Activated T-cell treated with anti-CD3 and anti-CD28 coated beads for 1 hour (primary cell): ENCODE measurements at places on chromosomes 16 and 17.
A peak's percentile ranks its signal among the peaks of the same experiment; 100 is the strongest.

GRCh38 chr16:88936556-88937205 is 40.3 kb downstream of the CBFA2T3 start:
- no peak for DNase-seq

GRCh38 chr16:87864331-87864989 is 4.8 kb downstream of the SLC7A5 start:
- DNase-seq: no peak

GRCh38 chr17:59406808-59407381 is 75.4 kb downstream of the YPEL2 start:
- DNase-seq: no peak

DNA sequence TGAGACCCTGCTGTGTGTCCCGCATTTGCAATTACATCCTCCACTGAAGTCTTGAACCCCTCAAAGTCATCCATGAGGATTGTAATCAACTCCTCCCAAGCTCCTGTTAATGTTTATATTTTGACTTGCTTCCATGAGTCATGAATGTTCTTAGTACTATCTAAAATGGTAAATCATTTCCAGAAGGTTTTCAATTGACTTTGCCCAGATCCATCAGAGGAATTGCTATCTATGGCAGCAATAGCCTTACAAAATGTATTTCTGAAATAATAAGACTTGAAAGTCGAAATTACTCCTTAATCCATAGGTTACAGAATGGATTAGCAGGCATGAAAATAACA is 2.5 kb upstream of the C16orf87 start:
- no peak for DNase-seq

GRCh38 chr17:39738568-39738901 is 797 bp downstream of the GRB7 start:
- DNase-seq: peak; percentile 23

DNA sequence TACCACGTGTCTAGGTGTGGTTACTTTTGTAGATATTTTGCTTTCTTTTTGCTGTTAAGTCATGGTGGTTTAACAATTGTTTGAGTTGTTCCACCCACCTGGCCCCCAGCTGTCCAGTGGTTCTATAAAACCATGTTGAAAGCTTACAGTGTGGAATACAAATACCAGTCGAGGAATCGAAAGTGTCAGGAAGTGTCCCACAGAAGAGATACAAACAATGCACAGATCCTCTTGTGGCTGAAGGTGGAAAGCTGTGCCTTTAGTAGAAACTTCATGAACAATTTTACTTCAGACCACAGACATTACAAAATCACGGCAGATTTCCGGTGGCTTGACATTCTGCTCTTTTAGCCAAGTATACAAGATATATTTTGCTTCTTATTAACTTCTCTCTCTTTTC is 782.4 kb upstream of the SOX9 start:
- no peak for DNase-seq

GRCh38 chr16:101586-101985 is 23.6 kb downstream of the MPG start:
- DNase-seq: no peak

DNA sequence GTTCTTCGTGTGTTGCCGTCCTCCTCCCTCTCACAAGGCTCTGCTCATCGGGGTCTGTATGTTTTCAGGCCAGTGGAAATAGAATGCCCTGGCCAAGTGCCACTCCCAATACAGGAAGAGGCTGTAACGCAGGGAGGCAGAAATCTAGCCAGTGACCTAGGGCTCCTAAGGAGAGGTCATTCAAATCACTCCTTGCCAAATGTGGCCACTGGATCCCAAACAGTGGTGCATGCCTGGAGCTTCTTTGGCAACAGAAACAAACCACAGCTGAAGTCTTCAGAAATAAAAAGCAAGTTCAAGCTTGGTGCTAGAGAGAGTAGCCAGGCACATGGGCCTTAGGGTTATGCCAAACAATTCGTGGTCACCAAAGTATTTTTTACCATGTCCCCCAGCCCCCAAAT is 66.1 kb downstream of the SMG6 start:
- no peak for DNase-seq

DNA sequence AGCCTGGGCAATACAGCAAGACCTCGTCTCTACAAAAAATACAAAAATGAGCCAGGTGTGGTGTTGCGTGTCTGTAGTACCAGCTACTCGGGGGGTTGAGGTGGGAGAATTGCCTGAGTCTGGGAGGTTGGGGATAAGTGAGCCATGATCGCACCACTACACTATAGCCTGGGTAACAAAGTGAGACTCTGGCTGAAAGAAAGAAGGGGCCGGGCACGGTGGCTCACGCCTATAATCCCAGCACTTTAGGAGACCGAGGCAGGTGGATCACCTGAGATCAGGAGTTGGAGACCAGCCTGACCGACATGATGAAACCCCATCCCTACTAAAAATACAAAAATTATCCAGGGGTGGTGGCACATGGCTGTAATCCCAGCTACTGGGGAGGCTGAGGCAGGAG is 10.5 kb upstream of the GRB2 start:
- DNase-seq: no peak

DNA sequence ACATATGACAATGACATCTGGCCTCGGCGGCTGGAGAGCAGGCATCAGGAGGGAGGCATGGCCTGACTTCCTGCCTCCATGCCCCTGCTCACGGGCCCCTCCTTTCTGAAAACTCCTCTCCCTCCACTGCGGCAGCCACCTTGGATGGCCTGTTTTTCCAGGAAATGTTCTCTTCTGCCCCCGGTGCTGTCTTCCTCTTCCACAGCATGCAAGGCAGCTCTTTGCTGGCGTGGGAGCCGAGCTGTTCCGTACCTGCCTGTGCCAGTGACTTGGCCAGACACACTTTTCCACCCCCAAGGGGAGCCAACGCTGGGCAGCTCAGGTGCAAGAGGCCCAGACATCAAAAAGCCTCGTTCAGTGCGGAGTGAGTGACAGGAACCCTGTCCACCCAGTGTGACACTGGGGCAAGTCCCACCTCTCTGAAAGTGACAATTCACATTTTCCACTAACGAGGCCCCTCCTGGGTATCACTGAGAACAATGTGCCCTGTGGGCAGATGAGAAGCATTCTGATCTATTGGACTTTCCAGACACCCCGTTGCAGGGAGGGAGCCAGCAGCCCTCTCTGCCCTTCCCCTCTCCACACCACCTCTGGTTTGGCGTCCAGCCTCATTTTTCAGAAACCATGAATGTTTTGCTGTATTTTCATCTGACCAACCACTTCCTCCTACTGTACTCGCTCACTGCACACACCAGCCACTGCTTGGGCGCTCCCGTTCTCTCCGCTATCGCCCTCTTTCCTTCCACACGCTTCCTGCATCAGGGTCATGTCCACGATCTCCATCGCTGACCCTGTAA is 31.2 kb downstream of the NSMCE1 start:
- DNase-seq: peak; percentile 55

- no peak for DNase-seq
These were observed 418.6 kb downstream of the TOX3 start for GRCh38 chr16:52128361-52128760.

GRCh38 chr16:66977341-66978113 is 10.9 kb upstream of the CES4A start:
- DNase-seq: peak; percentile 93

DNA sequence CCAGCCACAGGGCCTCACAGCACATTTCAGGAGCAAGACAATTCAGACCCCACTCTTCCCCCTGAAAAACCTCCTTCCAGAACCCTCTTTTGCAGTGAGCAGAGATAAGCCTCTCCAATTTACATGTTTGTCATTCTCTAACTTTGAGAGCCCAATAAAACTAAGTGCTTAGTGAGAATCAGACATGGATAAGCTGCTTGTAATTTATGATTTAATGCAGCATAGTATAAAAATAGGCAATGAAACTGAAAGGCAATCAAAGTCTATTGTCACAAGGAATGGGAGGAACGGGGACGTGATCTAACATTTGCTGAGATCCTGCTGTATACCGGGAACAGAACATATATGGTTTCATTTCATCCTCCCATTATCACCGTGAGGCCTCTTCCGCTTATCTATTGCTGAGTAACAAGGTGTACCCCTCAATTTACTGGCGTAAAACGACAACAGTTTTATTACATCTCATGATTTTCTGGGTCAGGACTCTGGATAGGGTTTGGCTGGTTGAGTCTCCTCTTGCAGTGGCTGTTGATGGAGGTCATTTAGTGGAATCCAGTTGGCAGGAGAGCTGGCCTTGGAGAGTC is 597.4 kb downstream of the MAF start:
- DNase-seq: no peak

DNA sequence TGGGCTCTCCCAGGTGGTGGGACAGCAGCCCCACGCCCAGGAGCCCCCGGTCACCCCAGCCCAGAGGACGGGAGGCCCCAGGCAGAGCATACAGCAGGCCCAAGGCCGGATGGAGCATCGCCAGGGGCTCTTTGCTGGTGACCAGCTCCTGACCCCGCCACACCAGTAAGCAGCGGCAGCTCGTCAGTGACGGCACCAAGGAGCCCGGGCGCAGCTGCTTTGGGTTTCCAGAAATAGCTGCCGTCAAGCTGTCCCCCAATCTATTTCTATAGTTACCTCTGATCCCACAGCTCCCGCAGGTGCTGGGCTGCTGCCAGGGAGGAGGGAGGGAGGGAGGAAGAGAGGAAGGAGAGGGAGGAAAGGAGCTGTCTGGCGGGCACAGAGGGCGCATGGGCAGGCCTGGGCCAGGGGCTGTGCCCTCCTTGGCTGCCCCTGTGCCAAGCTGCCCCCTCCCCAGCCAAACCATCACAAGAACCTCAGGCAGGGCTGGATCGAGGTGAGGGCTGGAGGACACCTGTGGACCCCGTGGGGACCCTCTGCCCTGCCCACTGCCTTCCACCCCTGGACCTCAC is 10.8 kb upstream of the RASD1 start:
- no peak for DNase-seq

GRCh38 chr17:37706446-37706845 is 38.4 kb downstream of the HNF1B start:
- DNase-seq: no peak

- no peak for DNase-seq
These were observed 1.7 kb downstream of the SLC52A1 start for GRCh38 chr17:5033352-5034015.

- DNase-seq: no peak
These were observed 10.6 kb upstream of the CDH8 start for GRCh38 chr16:62046801-62047200.

DNA sequence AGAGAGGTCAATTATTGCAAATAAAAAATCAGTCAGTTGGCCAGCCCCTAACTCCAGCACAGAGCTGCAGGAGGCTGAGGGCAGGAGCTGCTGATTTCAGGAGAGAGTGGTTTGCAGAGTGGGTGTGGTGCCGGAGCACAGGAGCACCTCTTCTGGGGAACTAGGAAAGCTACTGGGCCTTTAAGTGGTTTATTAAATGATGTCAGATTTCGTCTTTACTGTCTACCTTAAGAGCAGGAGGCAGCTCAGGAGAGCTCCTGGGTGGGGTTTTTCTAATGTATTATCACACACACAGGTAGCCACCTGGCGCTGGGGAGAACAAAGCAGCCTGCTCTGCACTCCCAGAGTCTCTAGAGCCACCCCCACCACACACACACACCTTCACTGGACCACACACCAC is 11.5 kb upstream of the HAS3 start:
- DNase-seq: no peak
